Hair follicle dermal papilla cell (primary cell): ENCODE measurements at places on chromosomes 1 and 21. TPM values are rescaled to one million over a fixed set of nuclear protein-coding genes. Genes with fewer than 3 reads are reported as not detected.

Gene TTLL7
- 15.2 and 17.0 TPM in 2 replicates for total RNA-seq

Gene ITLN2
- not detected in 2 replicates for total RNA-seq

Gene GPR137B
- total RNA-seq, result 10.2 and 17.7 TPM in 2 replicates

Gene TDRD10
- not detected in 2 replicates for total RNA-seq

Gene FAM110D
- total RNA-seq, result not detected in 2 replicates

Gene DYNLT5
- 0.61 and 2.8 TPM in 2 replicates for total RNA-seq

Gene OLIG2
- total RNA-seq, result not detected in 2 replicates

Gene PRDM2
- total RNA-seq, result 33.5 and 40.4 TPM in 2 replicates

Gene RGS5
- total RNA-seq, result 6.7 and 20.9 TPM in 2 replicates

Gene TMOD4
- 0.81 and 1.6 TPM in 2 replicates for total RNA-seq

Gene ETV3L
- not detected in 2 replicates for total RNA-seq

Gene SPRR2B
- total RNA-seq, result not detected in 2 replicates

Gene CD244
- not detected in 2 replicates for total RNA-seq

Gene TSSK3
- total RNA-seq, result 0.61 and 1.6 TPM in 2 replicates

Gene SYPL2
- total RNA-seq, result under 0.01 and 0.12 TPM in 2 replicates

Gene SYT2
- under 0.01 TPM in 1 of 2 replicates, not detected in the other for total RNA-seq

Gene CA6
- not detected in 2 replicates for total RNA-seq

Gene CD5L
- total RNA-seq, result not detected in 2 replicates

Gene SLC44A5
- 0.12 and 0.49 TPM in 2 replicates for total RNA-seq

Gene OVAAL
- total RNA-seq, result not detected in 2 replicates

Gene CFAP141
- not detected in 2 replicates for total RNA-seq

Gene SPATA45
- total RNA-seq, result not detected in 2 replicates

Gene PADI3
- total RNA-seq, result 0.12 TPM in 1 of 2 replicates, not detected in the other

Gene RFX5
- 31.3 and 33.4 TPM in 2 replicates for total RNA-seq

Gene SNRNP40
- total RNA-seq, result 59.1 and 67.0 TPM in 2 replicates

Gene SPRR1A
- not detected in 2 replicates for total RNA-seq

Gene SYT11
- 42.0 and 44.4 TPM in 2 replicates for total RNA-seq

Gene CD53
- total RNA-seq, result not detected in 2 replicates

Gene KANK4
- 0.24 and 0.49 TPM in 2 replicates for total RNA-seq

Gene SMPDL3B
- total RNA-seq, result not detected in 2 replicates
